B cell (primary cell): ENCODE measurements at places on chromosomes 2 and 18. TPM values are rescaled to one million over a fixed set of nuclear protein-coding genes. Genes with fewer than 3 reads are reported as not detected.

GRCh38 chr18:42640160-42640559 is 475.3 kb downstream of the RIT2 start:
- H3K27ac ChIP-seq, result no peak overlapping the region
- H3K36me3 ChIP-seq, result no peaks in the 10 kb centered on the region
- no peaks in the 10 kb centered on the region for H3K27me3 ChIP-seq

DNA sequence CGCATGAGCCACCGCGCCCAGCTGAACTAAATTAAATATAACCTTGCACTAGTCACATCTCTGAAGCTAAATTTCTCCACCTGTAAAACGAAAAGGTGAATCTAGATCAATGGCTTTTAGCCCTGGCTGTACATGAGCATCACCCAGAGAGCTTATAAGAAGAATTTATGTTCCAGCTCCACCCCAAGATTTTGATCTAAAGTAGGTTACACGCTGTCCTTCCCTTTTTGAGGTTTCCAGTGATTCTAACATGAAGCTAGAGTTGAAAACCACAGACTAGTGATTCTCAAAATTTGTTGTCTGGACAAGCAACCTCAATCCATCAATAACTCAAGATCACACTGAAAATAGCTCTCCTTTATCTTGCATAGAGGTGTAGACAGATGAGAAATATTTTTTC is 208.8 kb upstream of the CRIM1 start:
- DNase-seq, result no peak
- H3K4me1 ChIP-seq, result no peaks in the 10 kb centered on the region
- H3K27ac ChIP-seq, result no peak overlapping the region
- no peak overlapping the region for H3K4me3 ChIP-seq
- no peaks in the 10 kb centered on the region for H3K36me3 ChIP-seq

GRCh38 chr2:172790404-172790803 is 54.8 kb downstream of the RAPGEF4 start:
- H3K4me3 ChIP-seq, result no peak overlapping the region
- no peak for DNase-seq
- H3K4me1 ChIP-seq, result no peaks in the 10 kb centered on the region
- H3K27me3 ChIP-seq, result no peaks in the 10 kb centered on the region
- no peak overlapping the region for H3K27ac ChIP-seq
- no peaks in the 10 kb centered on the region for H3K36me3 ChIP-seq

- H3K27me3 ChIP-seq, result no peaks in the 10 kb centered on the region
- H3K27ac ChIP-seq, result no peak overlapping the region
- H3K4me1 ChIP-seq, result no peaks in the 10 kb centered on the region
- no peak overlapping the region for H3K4me3 ChIP-seq
- H3K36me3 ChIP-seq, result peaks cover 12% of the 10 kb centered on the region
- DNase-seq, result no peak
Measured at GRCh38 chr18:26271917-26272549, 45.8 kb downstream of the TAF4B start.

GRCh38 chr18:77091366-77091765 is 41.2 kb downstream of the MBP start:
- no peak overlapping the region for H3K4me3 ChIP-seq
- peaks cover 12% of the 10 kb centered on the region for H3K4me1 ChIP-seq
- DNase-seq, result no peak
- H3K27me3 ChIP-seq, result no peaks in the 10 kb centered on the region
- no peak overlapping the region for H3K27ac ChIP-seq

DNA sequence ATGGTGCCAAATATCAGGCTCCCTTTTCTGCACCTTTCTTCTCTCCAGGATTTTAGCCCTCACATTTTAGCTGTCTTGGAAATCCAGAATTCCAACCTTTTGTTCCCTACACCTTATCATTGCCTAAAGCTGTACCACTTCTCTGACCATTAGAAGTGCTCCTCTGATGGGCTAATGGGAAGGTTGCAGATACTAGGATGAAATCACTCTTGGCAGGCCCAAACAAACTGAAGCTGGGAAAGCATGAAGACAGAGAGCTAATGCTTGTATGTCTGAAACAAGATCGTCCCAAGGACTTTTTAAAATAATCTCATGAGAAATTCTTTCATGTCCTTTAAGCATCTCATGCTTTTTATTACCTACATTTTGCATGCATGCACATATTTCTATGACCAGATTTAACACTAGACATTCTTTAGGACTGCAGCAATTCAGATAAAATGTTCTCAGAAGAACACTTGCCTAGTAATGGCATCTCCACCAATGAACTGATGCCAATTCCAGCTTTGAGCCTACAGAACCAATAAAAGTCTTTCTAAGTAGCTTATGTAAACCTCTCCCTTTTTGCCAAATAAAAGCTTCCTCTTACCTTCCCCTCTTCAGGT is 98.4 kb upstream of the OSR1 start:
- no peak overlapping the region for H3K27ac ChIP-seq
- H3K4me3 ChIP-seq, result no peak overlapping the region
- H3K27me3 ChIP-seq, result no peaks in the 10 kb centered on the region
- H3K36me3 ChIP-seq, result no peaks in the 10 kb centered on the region
- H3K4me1 ChIP-seq, result no peaks in the 10 kb centered on the region
- DNase-seq, result no peak

- no peak overlapping the region for H3K4me3 ChIP-seq
- no peak overlapping the region for H3K27ac ChIP-seq
- H3K4me1 ChIP-seq, result peaks cover 13% of the 10 kb centered on the region
- no peaks in the 10 kb centered on the region for H3K36me3 ChIP-seq
- H3K27me3 ChIP-seq, result peaks cover 3% of the 10 kb centered on the region
- DNase-seq, result no peak
Measured at GRCh38 chr18:50301074-50301473, 13.6 kb upstream of the CXXC1 start.

DNA sequence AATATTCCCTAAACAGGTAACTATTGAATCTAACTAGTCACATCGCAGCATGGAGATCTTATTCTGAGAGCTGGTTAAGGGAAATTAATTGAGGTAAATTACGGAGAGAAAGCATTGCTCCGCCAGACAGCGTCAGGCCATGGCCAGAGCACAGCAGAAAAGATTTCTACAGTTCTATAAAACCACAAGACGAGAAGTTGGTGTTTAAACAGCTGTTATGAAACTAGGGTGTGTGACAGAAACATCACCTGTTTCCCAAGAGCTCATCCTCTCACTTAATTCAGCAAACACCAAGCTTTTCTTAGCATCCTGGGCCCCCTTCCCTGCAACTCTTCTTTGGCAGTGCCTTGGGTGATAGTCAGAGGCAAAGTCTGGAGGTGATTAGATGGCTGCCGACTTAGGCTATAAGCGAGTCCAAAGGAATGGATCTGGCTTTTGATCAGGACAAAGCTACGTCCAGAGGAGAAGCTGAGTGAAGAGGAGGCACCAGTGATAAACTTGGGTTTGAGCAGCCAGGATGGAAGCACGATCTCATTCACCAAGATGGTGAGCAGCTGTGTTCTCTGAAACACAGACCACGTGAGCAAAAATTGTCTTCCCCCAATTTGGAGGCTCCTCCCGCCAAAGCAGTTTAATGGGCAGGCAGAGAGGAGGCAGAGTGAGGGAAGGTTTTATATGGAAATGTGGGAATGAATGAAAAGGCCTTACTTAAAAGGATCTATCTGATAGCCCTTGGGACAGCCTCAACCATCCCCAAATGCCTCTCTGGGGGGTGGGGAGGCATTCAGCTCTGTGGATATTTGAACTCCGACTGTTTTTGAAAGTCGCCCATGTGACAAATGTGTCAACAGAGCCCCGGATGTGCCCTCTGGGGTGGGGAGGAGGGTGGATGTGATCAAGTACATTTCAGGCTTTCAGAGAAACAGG is 57.8 kb downstream of the PKDCC start:
- DNase-seq, result peak; percentile 87
- peak overlapping the region; percentile 98 for H3K27ac ChIP-seq
- peaks cover 97% of the 10 kb centered on the region for H3K4me1 ChIP-seq

The GRHL1 gene
- 0.70 and 0.76 TPM in 2 replicates for total RNA-seq

The EGR4 gene
- 0.30 and 0.41 TPM in 2 replicates for total RNA-seq

The ANKRD29 gene
- not detected in 2 replicates for total RNA-seq

The PTH2R gene
- 0.73 and 0.84 TPM in 2 replicates for total RNA-seq

The COLEC12 gene
- not detected in 2 replicates for total RNA-seq
